Hepatocyte (in vitro differentiated cells): ENCODE measurements at places on chromosomes 2 and 18. TPM values are rescaled to one million over a fixed set of nuclear protein-coding genes. Genes with fewer than 3 reads are reported as not detected.
A peak's percentile ranks its signal among the peaks of the same experiment; 100 is the strongest.

DNA sequence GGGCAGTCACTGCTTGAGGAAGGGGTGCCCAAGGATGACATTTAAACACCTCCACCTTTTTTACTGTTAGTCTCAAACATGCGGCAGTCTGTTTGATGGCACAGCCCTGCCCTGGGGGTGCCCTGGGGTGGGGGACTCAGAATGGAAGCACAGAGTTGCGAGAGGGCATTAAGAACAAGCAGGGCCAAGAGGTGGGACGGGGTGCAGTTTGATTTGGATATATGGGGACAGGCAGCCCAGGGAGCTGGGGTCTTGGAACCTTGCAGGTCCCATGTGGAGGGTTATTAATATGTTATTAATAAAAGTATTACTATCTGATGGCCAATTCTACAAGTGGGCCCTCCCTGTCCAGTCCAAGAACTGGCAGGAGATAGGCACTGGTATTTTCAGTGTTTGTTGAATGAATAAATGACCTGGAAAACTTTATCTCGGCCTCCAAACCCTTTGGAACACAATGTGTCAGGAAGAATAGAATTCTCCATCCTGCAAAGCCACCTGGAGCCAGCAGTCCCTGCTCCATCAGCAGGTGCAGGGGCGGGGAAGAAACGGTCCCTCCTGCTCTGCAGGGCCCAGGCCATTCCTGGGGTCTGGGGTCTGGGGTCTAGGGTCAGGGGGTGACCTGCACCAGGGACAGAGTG, 25.2 kb downstream of the SDC1 start:
- H3K4me3 ChIP-seq, result no peak overlapping the region
- peaks cover 26% of the 10 kb centered on the region for H3K4me1 ChIP-seq
- no peak for DNase-seq
- no peaks in the 10 kb centered on the region for H3K27me3 ChIP-seq
- no peaks in the 10 kb centered on the region for H3K36me3 ChIP-seq

DNA sequence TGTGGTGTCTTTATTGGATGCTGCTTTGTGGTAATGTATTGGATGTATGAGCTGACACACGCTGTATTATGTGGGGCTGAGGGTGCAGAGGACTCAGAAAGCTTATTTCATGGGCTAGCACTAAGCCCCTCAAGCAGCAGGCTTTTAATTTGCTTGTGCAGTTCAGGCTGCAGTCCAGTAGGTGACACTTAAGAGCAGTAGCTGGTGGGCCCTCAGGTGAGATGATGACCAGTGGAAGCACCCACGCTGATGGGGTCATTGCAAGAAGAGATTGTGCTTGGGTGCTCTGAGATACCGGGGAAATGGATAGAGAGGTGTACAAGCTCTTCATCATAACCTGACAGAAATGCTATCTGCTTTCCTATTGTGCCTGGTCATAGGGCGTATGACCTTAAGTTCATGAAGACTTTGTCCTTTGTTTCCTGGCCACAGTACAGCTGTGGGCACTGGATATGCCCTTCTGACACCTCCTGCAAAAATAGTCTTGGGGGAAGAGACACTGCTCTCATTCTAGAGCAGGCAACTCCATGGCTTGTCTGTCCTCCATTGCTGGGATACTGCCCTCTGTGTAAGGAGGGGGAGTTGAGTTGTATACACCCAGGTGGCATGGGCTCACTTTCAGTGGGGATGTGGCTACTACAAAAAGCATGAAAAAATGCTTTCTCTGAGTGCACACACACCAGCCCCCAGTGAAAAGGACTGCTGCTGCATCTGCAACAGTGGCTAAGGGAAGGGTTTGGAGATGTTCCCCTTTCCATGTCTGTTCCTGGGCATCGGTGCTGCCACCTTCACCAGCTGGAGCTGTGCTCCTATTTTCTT, 205.7 kb upstream of the ZSWIM2 start:
- no peak for DNase-seq
- H3K36me3 ChIP-seq, result peaks cover 3% of the 10 kb centered on the region
- no peaks in the 10 kb centered on the region for H3K4me1 ChIP-seq
- no peak overlapping the region for H3K4me3 ChIP-seq
- H3K27ac ChIP-seq, result no peak overlapping the region
- H3K27me3 ChIP-seq, result no peaks in the 10 kb centered on the region

Gene HOXD9
- 3.0 and 4.7 TPM in 2 replicates for polyA plus RNA-seq

Gene CCDC68
- polyA plus RNA-seq, result 6.7 and 7.8 TPM in 2 replicates

Gene C2orf81
- polyA plus RNA-seq, result 0.76 and 4.2 TPM in 2 replicates

DNA sequence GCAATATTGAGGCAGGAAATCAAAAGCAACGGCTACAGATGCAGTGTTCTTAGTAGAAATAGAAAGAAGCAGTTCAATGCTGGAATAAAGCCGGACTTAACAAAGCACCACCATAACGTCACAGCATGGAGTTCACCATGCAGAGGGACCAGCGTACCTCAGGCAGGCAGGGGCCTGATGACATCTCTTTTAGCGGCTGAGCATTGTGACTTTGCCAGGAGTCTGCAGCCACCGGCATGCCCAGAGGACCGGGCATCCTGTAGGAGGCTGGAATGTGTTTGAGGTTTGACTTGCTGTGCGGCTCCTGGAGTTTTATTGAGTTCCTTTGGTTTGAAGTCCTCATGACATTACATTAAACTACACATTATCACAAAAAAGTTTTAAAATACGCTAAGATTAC, 139.8 kb downstream of the UXS1 start:
- no peaks in the 10 kb centered on the region for H3K27me3 ChIP-seq
- no peak overlapping the region for H3K27ac ChIP-seq
- no peak for DNase-seq
- H3K4me3 ChIP-seq, result no peak overlapping the region
- H3K36me3 ChIP-seq, result no peaks in the 10 kb centered on the region

DNA sequence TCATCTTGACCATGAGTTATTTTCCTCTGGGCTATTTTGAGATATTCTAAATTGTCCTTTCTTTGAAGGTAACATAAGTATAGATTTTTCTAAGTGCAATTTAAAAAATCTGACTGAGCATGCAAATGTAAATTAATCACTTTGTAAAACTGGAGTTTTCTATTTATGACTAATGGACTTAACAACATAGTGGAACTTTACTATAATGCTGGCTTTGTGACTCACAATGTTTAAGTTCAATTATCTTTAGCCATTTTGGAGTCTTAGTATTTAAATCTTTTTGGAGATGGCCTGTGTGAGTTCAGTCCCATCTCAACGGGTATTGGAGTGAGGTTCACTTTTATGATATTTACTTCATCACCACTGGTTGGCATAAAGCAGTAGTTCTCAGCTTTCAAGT, 35.2 kb upstream of the NOSTRIN start:
- peaks cover 6% of the 10 kb centered on the region for H3K4me1 ChIP-seq
- H3K27me3 ChIP-seq, result no peaks in the 10 kb centered on the region
- DNase-seq, result no peak
- no peak overlapping the region for H3K4me3 ChIP-seq
- no peaks in the 10 kb centered on the region for H3K36me3 ChIP-seq

Gene GPR17
- 0.39 TPM in 1 of 2 replicates, not detected in the other for polyA plus RNA-seq

GRCh38 chr2:220764171-220764570, 807.9 kb downstream of the EPHA4 start:
- DNase-seq, result no peak
- no peaks in the 10 kb centered on the region for H3K36me3 ChIP-seq

Gene FRZB
- polyA plus RNA-seq, result 375 and 534 TPM in 2 replicates

Gene PDE1A
- polyA plus RNA-seq, result 1.0 and 1.7 TPM in 2 replicates

Gene CKAP2L
- 5.0 and 7.2 TPM in 2 replicates for polyA plus RNA-seq

GRCh38 chr2:118837621-118838020, 9.8 kb downstream of the EN1 start:
- no peak for DNase-seq
- H3K4me3 ChIP-seq, result no peak overlapping the region
- no peak overlapping the region for H3K27ac ChIP-seq

GRCh38 chr2:64192664-64193105, 48.5 kb upstream of the PELI1 start:
- no peaks in the 10 kb centered on the region for H3K27me3 ChIP-seq
- no peak overlapping the region for H3K4me3 ChIP-seq

DNA sequence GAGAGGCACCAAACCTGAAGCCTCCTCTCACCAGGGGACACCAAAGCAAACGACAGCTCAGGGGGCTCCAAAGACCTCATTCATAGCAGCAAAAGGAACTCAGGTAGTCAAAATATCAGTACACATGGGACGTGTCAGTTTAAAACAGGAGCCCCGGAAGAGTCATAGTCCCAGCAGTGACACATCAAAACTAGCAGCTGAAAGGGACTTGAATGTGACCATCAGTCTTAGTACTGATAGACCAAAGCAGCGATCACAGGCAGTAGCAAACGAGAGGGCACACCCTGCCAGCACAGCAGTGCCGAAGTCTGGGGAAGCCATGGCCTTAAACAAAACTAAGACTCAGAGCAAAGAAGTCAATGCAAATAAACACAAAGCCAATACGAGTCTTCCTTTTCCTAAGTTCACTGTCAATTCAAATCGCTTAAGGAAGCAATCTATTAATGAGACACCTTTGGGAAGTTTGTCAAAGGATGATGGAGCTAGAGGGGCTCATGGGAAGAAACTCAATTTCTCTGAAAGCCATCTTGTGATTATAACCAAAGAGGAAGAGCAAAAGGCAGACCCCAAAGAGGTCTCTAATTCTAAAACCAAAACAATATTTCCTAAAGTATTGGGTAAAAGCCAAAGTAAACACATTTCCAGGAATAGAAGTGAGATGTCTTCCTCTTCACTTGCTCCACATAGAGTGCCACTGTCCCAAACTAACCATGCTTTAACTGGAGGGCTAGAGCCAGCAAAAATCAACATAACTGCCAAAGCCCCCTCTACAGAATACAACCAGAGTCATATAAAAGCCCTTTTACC, 1.2 kb downstream of the GALNT5 start:
- peak overlapping the region; percentile 96 for H3K27ac ChIP-seq
- peak; percentile 32 for DNase-seq
- no peaks in the 10 kb centered on the region for H3K36me3 ChIP-seq
- H3K4me1 ChIP-seq, result peaks cover 38% of the 10 kb centered on the region

Gene CPS1
- polyA plus RNA-seq, result 145 and 239 TPM in 2 replicates

DNA sequence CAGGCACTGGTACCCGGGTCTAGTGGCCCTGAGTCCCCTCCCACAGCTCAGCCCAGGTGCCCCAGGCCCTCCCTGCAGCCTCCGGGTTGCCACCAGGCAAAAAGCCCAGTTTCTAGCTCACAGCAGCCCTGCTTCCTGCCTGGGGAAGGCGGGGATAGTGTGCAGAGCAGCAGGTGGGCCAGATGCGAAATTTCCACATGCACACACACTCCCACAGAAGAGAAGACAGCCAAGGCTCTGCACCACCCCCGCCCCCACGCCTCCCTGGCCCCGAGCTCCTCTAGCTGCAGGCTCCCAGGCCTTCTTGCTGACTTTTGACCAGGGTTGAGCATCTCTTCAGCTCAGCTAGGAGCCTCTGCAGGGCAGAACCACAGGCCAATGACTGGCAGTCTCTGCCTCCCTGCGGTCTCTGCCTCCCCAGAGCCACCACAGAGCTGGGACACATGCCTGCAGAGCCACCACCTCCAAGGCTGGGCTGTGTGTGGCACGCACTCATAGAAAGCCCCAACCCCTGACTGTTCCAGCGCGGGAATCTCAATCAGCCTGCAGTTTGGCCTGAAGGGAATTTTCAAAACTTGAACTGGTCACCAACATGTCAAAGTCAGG, 7.2 kb downstream of the SLC66A2 start:
- H3K27me3 ChIP-seq, result no peaks in the 10 kb centered on the region
- peaks cover 17% of the 10 kb centered on the region for H3K4me1 ChIP-seq
- H3K36me3 ChIP-seq, result no peaks in the 10 kb centered on the region
- no peak overlapping the region for H3K27ac ChIP-seq

DNA sequence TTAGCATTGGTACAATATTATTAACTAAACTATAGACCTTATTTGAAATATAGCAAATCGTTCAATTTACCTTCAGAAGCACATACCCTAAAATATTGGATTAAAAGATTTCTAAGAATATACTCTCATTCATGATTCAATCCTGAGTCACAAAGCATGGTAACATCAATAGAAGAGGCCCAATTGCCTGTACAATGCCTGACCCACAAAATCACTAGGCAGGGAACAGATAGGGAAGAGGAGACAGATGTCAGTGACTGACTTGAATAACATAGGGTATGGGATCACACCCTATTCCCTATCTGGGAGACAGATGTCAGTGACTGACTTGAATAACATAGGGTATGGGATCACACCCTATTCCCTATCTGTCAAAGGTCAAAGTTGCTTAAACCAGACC, 611.6 kb upstream of the VRK2 start:
- H3K27ac ChIP-seq, result no peak overlapping the region
- no peaks in the 10 kb centered on the region for H3K36me3 ChIP-seq
- no peaks in the 10 kb centered on the region for H3K27me3 ChIP-seq
- no peak overlapping the region for H3K4me3 ChIP-seq

GRCh38 chr2:217279140-217279539, 419.3 kb upstream of the TNP1 start:
- no peaks in the 10 kb centered on the region for H3K36me3 ChIP-seq
- no peaks in the 10 kb centered on the region for H3K4me1 ChIP-seq
- no peak for DNase-seq
- H3K27ac ChIP-seq, result no peak overlapping the region

DNA sequence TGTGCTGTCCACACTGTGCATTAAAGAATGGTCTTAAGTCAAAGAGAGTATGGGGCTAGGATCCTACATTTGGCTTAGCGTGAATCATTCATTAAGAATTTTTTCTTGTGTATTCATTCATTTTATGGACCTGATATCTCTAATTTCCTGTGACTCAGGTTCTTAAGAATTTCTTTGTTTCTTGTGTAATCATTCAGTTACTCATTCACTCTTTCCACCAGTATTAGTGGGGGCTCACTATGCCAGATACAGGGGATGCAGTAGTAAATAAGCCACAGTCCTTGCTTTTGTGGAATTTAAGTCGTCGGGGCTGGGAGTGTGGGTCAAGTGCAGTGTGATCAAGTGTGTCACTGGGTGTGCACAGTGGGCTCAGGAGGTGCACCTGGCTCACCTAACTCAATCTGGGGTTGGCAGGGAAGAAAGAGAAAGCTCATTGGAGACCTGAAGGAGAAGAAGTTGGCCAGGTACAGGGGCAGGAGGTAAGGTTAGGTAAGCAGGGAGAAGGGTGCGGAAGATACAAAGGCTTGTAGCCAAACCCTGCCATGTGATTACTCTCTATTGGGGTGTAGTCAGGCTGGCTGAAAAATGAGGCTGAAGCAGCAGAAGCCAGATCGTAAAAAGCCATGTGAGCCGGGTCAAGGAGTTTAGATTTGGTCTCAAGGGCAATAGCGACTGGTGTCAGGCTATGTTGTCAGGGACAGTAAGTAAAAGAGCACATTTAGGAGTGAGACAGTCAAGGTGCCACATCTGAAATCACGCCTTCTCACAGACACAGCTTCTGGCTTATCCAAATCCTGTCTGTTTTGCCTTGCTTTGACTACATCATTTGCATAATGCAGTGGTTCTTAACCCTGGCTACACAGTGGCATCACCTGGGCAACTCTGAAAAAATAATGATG, 67.2 kb downstream of the KCTD1 start:
- no peaks in the 10 kb centered on the region for H3K36me3 ChIP-seq
- H3K27ac ChIP-seq, result peak overlapping the region; percentile 95
- peak; percentile 59 for DNase-seq
- peaks cover 16% of the 10 kb centered on the region for H3K4me1 ChIP-seq
- H3K27me3 ChIP-seq, result no peaks in the 10 kb centered on the region

- H3K4me1 ChIP-seq, result peaks cover 4% of the 10 kb centered on the region
- H3K4me3 ChIP-seq, result peak overlapping the region; percentile 77
- peaks cover 6% of the 10 kb centered on the region for H3K27me3 ChIP-seq
- no peak overlapping the region for H3K27ac ChIP-seq
- DNase-seq, result peak; percentile 82
- H3K36me3 ChIP-seq, result no peaks in the 10 kb centered on the region
These were observed 22.4 kb upstream of the RMP24 start for GRCh38 chr18:35949903-35950627.

Gene NTSR2
- polyA plus RNA-seq, result 0.28 TPM in 1 of 2 replicates, not detected in the other
